ENCODE measurements at places on chromosomes 2 and 18. TPM values are rescaled to one million over a fixed set of nuclear protein-coding genes. Genes with fewer than 3 reads are reported as not detected.

GRCh38 chr18:3448838-3449511 is 997 bp upstream of the TGIF1 start:
- peak; percentile 87 for DNase-seq

- peak; percentile 62 for DNase-seq
These were observed 36.0 kb downstream of the ANKRD29 start for GRCh38 chr18:23626451-23627279.

DNA sequence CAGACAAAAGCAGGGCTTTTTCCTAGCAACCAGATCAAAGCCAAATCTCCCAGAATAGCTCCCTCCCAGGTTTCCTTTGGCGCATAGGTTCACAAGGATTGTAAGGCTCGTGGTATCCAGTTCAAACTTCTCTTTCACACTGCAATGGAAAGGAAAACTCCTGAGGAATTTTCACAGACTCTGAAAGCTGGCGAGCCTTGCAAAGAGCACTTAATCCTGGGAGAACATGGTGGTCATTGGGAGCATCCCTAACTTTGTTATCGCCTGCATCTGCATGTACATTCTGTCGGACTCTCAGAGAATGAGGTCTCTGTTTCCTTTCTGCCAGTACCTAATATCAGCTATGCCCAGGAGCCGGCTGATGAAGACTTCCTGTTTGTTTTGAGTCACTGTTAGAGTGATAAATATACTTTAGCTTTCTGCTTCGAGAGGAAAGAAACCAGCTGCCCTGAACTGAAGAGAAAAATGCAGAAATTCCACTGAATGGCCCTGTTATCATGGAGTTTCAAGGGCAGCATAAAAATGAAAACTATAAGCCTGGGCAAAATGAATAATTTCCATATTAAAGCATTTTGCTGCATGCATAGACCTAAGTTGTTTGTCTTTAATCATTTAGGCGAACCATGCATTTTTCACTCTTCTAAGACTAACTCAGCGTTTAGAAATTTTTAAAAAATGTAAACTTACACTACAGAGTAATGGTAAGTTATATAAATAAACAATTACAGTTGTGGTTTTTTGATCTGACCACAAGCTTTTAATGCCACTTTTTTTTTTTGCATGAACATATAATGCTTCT is 76.4 kb upstream of the ZEB2 start:
- DNase-seq, result peak; percentile 4

GRCh38 chr2:179297927-179298326 is 33.3 kb upstream of the SESTD1 start:
- DNase-seq, result no peak

GRCh38 chr2:95531254-95531771 is 46.8 kb upstream of the TRIM43B start:
- no peak for DNase-seq

GRCh38 chr2:48127612-48128191 is 221.4 kb upstream of the FBXO11 start:
- DNase-seq, result no peak

DNA sequence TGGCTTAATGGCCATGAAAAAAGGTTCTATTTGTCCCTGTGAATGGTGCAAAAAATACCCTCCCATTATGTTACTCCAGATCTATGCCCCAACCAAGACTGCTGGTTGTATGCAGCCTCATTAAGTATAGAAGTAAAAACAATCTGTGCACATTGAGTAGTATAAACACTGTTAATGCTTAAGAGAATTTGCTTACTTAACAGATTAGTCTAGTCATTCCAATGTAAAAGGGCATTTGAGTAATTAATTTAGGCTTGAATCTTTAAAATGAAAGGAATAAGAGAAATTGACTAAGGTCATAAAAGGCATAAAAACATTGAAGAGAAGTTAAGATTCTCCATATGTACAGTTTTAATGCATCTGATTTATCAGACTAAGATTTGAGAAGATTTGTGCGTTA is 51.2 kb downstream of the FAM124B start:
- no peak for DNase-seq

- DNase-seq, result no peak
These were observed 64.8 kb upstream of the STK39 start for GRCh38 chr2:168312036-168312822.

GRCh38 chr2:133756833-133757232 is 188.6 kb upstream of the NCKAP5 start:
- DNase-seq, result no peak

The REEP1 gene
- 14.5 TPM for total RNA-seq

The SERPINB12 gene
- total RNA-seq, result not detected
